ENCODE measurements at places on chromosomes 11 and 22.

- DNase-seq: no peak
Observed at GRCh38 chr22:32044913-32045312, 1.9 kb downstream of the SLC5A1 start.

DNA sequence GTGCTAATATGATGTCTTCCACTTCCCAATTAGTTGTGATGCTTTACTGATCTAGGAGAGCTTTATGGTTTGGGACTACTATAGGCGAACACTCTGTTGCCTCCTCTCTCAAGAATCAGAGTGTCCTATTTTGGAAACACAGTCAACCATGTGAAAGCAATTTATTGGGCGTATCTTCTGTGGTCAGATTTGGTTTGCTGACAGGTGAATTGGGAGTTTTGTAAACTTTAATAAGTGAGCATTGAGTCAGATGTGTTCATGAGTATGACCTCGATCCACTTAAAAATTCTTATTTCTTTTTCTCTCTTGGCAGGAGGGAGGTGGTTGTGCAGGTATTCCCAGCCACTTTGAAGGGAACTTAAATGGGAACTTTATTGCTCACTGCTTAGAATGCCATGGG is 4.4 kb downstream of the CAT start:
- DNase-seq: no peak

DNA sequence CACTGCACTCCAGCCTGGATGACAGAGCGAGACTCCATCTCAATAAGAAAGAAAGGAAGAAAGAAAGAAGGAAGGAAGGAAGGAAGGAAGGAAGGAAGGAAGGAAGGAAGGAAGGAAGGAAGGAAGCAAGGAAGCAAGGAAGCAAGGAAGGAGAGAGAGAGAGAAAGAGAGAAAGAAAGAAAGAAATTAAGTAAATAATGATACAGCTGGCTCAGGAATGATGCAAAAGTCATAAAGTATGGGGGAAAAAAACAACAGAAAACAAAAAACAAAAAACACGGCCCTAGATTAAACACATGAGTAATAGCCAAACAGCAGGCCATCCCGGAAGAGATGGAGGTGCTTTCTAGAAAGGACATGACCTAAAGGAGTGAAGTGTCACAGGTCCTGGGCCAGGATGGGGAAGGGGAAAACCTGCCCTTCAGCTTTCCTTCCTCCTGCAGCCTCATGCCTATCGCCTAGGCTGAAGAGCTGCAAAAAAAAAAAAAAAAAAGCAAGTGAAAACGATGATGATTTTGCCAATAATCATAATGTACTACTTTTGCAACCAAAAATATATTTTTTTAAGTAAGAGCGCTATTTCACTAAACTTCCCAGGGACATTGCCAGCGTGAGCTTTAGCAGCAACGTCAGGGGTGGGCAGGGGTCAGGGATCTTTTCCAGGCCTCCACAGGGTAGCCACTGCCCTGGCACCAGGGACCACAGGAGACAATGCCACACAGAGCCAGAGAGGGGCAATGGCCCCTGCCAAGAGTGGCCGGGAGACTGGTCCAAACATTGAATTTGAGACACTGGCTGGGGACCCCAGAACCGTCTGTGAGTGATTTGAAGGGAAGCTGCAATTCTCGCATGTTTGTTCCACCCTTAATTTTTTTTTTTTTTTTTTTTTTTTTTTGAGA is 28.2 kb upstream of the TMPRSS4 start:
- no peak for DNase-seq

GRCh38 chr11:88482871-88483301 is 145.3 kb upstream of the CTSC start:
- DNase-seq: no peak

- no peak for DNase-seq
Observed at GRCh38 chr11:11524436-11525061, 97.3 kb downstream of the GALNT18 start.

DNA sequence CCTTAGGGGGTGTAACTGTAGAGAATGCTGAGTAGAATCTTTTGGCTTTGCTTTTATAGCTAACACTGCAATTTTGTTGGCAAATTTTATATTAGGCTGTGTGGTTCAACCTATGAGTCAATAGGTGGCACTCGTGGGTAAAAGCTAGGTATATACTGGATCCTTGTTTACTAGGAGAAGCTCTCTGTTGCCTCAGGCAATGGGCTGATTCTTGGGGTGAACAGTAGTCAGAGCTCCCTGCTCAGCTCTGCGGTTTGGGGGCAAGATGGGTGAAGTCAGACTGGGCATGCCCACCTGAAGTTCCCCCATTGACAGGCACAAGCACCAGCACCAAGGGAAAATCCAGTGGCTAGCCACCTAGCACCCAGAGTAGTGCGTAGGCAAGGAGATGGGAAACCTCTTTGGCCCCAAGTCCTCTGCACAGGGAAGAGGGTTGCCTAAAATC is 238.7 kb downstream of the FAM181B start:
- peak; percentile 44 for DNase-seq

DNA sequence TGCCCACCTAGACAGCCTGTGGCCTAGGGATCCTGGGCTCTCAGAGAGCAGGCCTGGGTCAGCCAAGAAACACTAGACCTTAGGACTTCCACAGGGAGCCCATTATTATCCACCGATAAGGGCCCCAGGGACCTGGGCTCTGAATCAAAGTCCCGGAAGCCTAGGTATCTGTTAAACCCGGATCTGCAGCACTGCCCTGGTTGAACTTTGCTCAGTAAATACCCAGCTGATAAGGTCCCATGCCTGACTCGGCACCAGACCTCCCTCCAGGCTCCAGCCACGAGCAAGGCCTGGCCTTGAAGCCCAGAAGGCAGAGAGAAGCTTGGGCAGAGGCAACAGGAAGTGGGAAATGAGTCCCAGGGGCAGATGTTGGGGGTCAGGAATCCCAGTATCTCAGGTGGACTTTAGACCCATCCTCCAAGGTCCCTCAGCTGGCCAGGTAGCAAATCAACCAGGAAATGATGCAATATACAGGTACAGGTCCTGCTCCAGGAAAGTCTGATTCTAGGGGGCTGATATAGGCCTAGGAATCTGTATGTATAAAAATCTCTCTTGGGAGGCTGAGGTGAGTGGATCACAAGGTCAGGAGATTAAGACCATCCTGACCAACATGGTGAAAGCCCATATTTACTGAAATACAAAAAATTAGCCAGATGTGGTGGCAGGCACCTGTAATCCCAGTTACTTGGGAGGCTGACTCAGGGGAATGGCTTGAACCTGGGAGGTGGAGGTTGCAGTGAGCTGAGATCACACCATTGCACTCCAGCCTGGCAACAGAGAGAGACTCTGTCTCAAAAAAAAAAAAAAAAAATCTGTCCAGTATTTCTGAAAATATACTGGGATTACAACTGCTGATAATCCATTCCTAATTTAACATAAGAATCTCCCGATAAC is 18.7 kb downstream of the POU2AF1 start:
- DNase-seq: no peak

GRCh38 chr11:87020764-87021365 is 16.9 kb upstream of the TMEM135 start:
- DNase-seq: no peak

- no peak for DNase-seq
Observed at GRCh38 chr11:15072551-15073143, 746 bp upstream of the CALCB start.

GRCh38 chr22:33866511-33866910 is 53.8 kb downstream of the LARGE1 start:
- DNase-seq: no peak

GRCh38 chr11:2450321-2451041 is 5.7 kb downstream of the KCNQ1 start:
- no peak for DNase-seq
